ENCODE measurements at places on chromosomes 13 and 19.

- DNase-seq, result no peak
Observed at GRCh38 chr19:2271234-2272103, 10.5 kb downstream of the PEAK3 start.

DNA sequence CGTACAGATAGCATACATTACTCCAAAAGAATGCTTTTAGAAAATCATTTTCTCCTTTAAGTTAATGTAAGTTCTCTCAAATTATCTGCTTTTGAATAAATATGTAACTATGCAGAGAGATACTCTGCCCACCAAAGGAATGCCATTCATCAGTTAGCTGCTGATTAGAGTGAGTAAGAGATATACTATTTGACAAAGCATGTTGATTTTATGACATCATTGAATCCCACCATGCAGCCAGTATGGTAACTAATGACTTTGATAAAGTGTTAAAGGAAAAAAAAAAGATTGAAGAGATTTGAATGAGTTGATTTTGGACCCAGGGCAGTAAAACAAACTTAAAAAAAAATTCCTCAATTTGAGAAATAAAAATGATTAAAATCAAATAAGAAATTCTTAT is 521.5 kb downstream of the SLITRK6 start:
- DNase-seq, result no peak

DNA sequence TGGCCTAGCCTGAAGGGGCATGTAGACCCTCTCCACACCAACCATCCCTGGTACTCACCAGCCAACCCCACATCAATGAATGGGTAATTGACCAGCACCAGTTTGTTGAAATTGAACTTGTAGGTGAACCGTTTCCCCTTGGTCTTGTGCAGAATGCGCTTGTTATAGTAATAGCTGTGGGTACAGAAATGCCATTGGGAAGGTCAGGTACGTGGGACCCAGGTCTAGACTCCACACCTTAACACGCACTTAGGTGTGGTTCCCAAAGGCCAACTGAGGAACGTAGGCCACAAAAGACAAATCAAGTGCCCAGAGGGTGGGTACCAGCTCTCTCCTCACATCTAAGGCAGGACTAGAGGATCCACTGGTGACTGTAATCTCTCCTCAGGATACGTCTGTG is 5.2 kb downstream of the ERF start:
- DNase-seq, result no peak

DNA sequence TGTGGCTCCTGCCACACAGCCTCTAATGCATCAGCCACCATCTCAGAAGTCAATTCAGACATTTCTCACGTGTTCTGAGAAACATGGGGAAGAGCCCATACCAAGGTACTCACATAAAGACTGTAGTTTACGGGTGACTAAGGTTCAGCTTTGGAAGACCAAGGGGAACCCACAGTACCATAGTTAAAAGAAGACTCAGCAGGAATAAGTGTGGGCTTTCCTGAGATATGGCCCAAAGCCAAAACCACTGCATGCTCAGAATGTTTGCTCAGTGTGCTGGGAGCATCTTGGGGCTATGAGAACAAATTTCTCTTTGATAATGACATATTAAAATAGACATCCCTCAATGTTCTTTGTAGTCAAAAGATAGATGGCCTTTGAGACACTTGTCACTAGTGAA is 283.8 kb downstream of the DCT start:
- DNase-seq, result no peak

DNA sequence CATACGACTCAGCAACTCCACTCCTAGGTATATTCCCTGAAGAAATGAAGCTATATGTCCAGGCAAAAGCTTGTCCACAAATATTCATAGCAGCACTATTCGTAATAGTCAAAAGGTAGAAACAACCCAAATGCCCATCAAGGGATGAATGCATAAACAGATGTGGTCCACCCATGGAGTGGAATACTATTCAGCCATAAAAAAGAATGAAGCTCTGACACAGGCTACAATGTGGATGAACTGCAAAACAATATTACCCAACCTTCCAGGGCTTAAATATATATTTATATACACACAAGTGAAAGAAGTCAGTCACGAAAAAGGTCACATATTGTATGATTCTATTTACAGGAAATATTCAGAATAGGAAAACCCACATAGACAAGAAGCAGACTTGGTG is 19.7 kb downstream of the RFX2 start:
- DNase-seq, result no peak

GRCh38 chr13:96200810-96201209 is 110.9 kb downstream of the HS6ST3 start:
- no peak for DNase-seq

DNA sequence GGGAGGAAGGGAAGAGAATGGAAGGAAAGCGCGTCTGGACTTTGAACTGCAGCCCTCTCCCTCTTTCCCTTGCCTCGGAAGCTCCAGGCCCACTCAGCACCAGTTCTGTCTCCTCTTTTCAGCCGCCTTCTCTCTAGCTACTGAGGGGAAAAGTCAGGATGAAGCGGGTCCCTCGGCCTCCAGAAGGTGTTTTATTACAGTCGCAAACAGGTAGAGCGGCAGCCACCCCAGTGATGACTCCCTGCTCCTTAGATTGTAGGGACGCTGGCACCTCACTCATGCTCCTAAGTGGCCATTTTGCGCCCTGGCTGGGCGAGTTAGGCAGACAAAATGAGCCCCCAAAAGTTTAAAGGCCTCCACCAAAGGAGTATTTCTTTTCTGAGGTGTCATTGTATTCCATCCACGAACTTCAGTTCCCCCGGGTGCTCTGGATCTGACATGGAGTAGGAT is 954 bp upstream of the STK24 start:
- DNase-seq, result no peak

GRCh38 chr13:102028868-102029267 is 373.0 kb downstream of the FGF14 start:
- DNase-seq, result no peak

GRCh38 chr13:38697197-38697596 is 10.3 kb downstream of the FREM2 start:
- DNase-seq, result no peak
